ENCODE measurements at places on chromosomes 5 and 9.

- no peak for DNase-seq
Observed at GRCh38 chr5:139611703-139612584, 36.2 kb upstream of the CXXC5 start.

- DNase-seq: no peak
Observed at GRCh38 chr5:151108566-151108965, 27.7 kb upstream of the TNIP1 start.

GRCh38 chr5:176618783-176619182, 8.8 kb upstream of the GPRIN1 start:
- no peak for DNase-seq

GRCh38 chr5:180474569-180474968, 19.6 kb upstream of the CNOT6 start:
- DNase-seq: no peak

GRCh38 chr5:142014911-142015584, 2.2 kb upstream of the GNPDA1 start:
- DNase-seq: no peak

- no peak for DNase-seq
Observed at GRCh38 chr5:168314735-168315411, 23.4 kb downstream of the WWC1 start.

Data from stimulated activated CD8-positive, alpha-beta memory T cell treated with anti-CD3 and anti-CD28 coated beads, Interleukin-15, amount 100 ng/mL, for 4 hours (primary cell).